RWPE2 (cell line): ENCODE measurements at places on chromosomes 1 and 21.

DNA sequence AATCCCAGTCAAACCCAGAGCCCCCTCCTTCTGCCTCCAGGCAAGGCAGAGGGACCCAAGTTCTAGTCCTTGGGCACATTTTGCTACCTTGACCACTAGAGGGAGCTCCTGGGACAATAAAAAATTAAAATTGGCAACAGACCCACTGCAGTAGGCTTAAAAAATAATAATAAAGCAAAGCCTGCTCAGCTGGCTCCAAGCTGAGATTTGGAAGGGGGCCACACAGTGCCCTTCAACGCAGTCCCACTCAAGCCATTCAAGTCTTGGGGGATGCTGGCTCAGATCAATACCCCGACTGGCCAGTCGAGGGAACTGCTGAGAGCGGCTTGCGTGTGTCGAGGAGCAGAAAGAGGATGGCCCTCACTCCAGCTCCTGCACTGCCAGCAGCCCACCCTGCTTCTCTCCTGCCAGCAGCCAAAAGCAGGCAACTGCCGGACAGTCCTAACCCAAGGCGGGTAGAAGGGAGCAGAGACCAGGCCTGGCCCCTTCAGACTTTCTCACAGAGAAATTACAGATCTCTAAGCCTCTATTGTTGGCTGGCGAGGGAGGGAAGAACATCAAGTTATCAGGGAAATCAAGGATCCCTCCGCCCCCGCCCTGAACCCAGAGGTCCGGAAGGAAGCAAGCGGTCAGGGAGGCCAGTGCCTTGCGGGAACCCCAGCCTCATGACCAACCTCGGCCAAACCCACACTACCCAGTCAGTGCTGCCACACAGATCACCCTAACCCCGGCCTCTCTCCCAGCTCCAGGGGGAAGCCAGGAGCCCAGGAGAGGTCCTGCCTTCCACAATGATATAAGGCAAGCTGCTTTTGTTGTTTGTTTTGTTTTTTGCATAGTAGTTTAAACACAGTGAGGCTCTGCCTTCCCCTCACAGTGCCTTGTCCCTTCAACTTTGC lies 4.9 kb upstream of the ALDH4A1 start:
- peaks cover 5% of the 10 kb centered on the region for H3K4me1 ChIP-seq
- no peaks in the 10 kb centered on the region for H3K27me3 ChIP-seq
- peaks cover 62% of the 10 kb centered on the region for H3K36me3 ChIP-seq
- H3K4me3 ChIP-seq = no peak overlapping the region
- H3K27ac ChIP-seq = no peak overlapping the region
- no peak for DNase-seq

- H3K27me3 ChIP-seq = no peaks in the 10 kb centered on the region
- H3K36me3 ChIP-seq = no peaks in the 10 kb centered on the region
- H3K27ac ChIP-seq = no peak overlapping the region
- DNase-seq = no peak
- peaks cover 7% of the 10 kb centered on the region for H3K4me1 ChIP-seq
Observed at GRCh38 chr1:111598544-111598943, 21.0 kb upstream of the RAP1A start.

DNA sequence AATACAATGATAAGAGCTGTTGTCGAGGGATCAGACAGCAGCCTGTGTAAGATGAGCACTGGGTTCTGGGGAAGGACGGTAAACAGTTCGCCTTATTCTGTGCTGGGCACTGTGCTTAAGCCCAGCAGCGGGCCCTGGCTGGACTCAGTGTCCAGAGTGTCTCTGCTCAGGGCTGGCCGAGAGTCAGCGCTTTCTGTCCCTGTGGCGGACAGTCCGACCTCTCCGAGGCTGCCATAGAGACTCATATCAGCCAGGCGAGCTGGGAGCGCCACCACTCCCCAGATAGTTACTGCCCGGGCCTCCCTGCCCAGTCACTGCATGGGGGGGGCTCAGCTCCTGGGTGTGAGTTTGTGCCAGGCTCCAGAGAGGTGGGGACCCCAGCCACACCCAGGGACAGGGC lies 14.7 kb upstream of the NPHP4 start:
- H3K27me3 ChIP-seq = no peaks in the 10 kb centered on the region
- H3K27ac ChIP-seq = no peak overlapping the region
- peak; percentile 36 for DNase-seq
- no peaks in the 10 kb centered on the region for H3K36me3 ChIP-seq
- H3K4me3 ChIP-seq = no peak overlapping the region

GRCh38 chr1:159197561-159198557 lies 6.8 kb upstream of the ACKR1 start:
- H3K36me3 ChIP-seq = no peaks in the 10 kb centered on the region
- no peak overlapping the region for H3K4me3 ChIP-seq
- no peak for DNase-seq
- H3K27ac ChIP-seq = no peak overlapping the region
- H3K27me3 ChIP-seq = no peaks in the 10 kb centered on the region

DNA sequence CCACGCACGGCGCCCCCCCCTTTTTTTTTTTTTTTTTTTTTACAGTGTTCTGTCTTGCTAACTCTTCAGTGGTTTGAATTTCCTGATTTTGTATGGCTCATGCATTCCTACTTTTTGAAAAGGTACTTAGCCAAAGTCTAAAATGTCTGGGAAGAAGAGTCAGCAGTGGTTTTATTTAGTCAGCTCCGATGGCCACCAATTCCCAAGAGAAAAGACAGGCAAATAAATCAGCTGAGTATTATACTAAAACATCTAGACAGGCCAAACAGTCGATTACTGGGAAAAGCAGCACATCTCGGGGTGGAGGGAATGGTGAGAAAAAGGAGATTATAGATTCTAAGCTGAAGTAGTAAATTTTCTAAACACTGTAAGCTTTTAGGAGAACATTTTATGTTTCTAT lies 192.5 kb upstream of the ZRANB2 start:
- no peaks in the 10 kb centered on the region for H3K36me3 ChIP-seq
- no peak overlapping the region for H3K27ac ChIP-seq
- no peaks in the 10 kb centered on the region for H3K27me3 ChIP-seq
- no peak overlapping the region for H3K4me3 ChIP-seq

GRCh38 chr1:213697192-213697802 lies 290.5 kb upstream of the PROX1 start:
- H3K27me3 ChIP-seq = no peaks in the 10 kb centered on the region
- no peak for DNase-seq
- H3K27ac ChIP-seq = no peak overlapping the region
- no peaks in the 10 kb centered on the region for H3K36me3 ChIP-seq
- no peak overlapping the region for H3K4me3 ChIP-seq

DNA sequence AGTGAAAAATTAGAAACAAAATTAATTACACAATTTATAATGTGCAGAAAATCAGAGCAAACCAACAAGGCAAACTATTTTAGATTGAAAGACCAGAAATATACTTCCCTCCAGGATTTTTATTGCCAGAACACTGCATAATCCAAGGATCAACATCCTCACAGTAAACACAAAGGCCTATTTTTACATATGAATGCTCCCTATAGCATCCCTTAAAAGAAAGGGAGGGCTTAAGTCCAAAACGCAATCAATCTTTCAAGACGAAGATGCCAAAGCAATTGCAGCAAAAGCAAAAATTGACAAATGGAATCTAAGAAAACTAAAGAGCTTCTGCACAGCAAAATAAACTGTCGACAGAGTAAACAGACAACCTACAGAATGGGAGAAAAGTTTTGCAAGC lies 18.6 kb upstream of the CHIA start:
- DNase-seq = no peak
- H3K36me3 ChIP-seq = no peaks in the 10 kb centered on the region
- H3K27me3 ChIP-seq = peaks cover 45% of the 10 kb centered on the region
- H3K4me3 ChIP-seq = no peak overlapping the region

DNA sequence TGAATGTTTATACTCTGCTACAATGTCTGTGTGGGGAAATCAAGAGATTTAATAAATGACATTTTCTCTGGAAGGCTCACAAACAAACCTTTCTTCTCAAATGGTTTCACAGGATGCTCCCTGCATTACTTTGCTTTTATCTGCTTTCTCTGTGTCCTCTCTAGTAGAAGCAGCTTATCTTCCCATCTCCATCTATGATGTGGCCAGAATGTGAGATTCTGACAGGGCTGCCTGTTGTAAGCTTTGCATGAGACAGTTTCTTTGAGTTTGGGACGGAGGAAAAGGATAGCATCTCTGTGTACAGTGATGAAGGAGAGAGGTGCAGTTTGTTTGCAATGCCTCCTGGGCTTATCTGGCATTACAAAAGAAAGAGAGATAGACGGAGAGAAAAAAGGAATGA lies 24.6 kb downstream of the PRMT6 start:
- H3K4me1 ChIP-seq = peaks cover 5% of the 10 kb centered on the region
- H3K27ac ChIP-seq = no peak overlapping the region
- H3K4me3 ChIP-seq = no peak overlapping the region
- no peak for DNase-seq
- no peaks in the 10 kb centered on the region; the same call in 1 of the 2 replicates for H3K36me3 ChIP-seq

GRCh38 chr1:111825217-111825616 lies 69.5 kb downstream of the DDX20 start:
- no peaks in the 10 kb centered on the region for H3K4me1 ChIP-seq
- no peaks in the 10 kb centered on the region for H3K36me3 ChIP-seq
- DNase-seq = no peak
- no peak overlapping the region for H3K4me3 ChIP-seq
- no peaks in the 10 kb centered on the region for H3K27me3 ChIP-seq
- no peak overlapping the region for H3K27ac ChIP-seq

GRCh38 chr1:100184536-100184935 lies 6.5 kb upstream of the LRRC39 start:
- no peaks in the 10 kb centered on the region for H3K4me1 ChIP-seq
- no peak overlapping the region for H3K27ac ChIP-seq
- H3K27me3 ChIP-seq = no peaks in the 10 kb centered on the region
- H3K36me3 ChIP-seq = no peaks in the 10 kb centered on the region

- H3K4me1 ChIP-seq = peaks cover 8% of the 10 kb centered on the region
- H3K27me3 ChIP-seq = no peaks in the 10 kb centered on the region
- no peak overlapping the region for H3K4me3 ChIP-seq
- no peak overlapping the region for H3K27ac ChIP-seq
- DNase-seq = no peak
- peaks cover 19% of the 10 kb centered on the region for H3K36me3 ChIP-seq
Observed at GRCh38 chr1:151898519-151898991, 10.8 kb downstream of the THEM4 start.

DNA sequence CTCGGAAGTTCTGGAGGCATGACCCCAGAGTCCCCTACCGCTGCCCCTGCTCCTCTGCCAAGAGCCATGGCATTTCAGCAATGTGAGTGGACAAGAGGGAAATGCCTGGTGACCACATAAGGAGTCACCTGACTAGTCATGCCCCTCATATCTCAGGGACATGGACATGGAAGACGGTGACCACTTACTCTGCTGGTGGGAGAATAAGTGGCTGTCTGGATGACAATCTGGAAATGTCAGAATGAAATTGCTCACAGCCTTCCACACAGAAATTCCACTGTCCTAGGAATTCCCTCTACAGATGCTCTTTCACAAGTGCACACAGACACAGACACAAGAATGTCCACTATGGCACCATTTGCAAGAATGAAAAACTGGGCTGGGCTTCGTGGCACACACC lies 24.3 kb upstream of the PLEKHG5 start:
- peaks cover 9% of the 10 kb centered on the region for H3K4me1 ChIP-seq
- H3K27me3 ChIP-seq = no peaks in the 10 kb centered on the region
- no peak overlapping the region for H3K27ac ChIP-seq
- no peak overlapping the region for H3K4me3 ChIP-seq
- DNase-seq = no peak

GRCh38 chr1:23198373-23198772 lies 18.9 kb downstream of the HTR1D start:
- H3K4me1 ChIP-seq = peaks cover 54% of the 10 kb centered on the region
- H3K36me3 ChIP-seq = no peaks in the 10 kb centered on the region
- DNase-seq = no peak

- no peak overlapping the region for H3K4me3 ChIP-seq
- peak overlapping the region; percentile 53 for H3K27ac ChIP-seq
- no peaks in the 10 kb centered on the region for H3K36me3 ChIP-seq
- H3K4me1 ChIP-seq = peaks cover 26% of the 10 kb centered on the region
- no peak for DNase-seq
Observed at GRCh38 chr1:115874904-115875303, 34.0 kb upstream of the NHLH2 start.

DNA sequence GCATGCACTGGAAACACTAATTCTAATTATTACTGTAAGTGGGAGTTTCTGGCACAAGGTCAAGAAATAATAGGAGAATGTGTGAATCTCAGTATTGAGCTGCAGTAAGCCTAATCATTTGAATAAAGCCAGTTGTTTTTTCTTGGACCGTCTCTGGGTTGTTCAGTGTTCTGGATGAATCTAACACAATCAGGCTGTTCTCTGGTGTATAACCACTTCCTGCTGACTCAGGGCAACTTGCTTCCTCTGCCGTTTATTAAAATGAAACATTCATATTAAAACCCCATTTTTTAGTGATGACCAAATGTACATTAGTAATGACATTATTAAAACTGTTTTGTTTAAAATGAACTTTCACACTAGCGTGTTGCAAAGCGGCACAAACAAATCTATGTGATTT lies 273.1 kb upstream of the SNX7 start:
- no peak for DNase-seq
- no peaks in the 10 kb centered on the region for H3K27me3 ChIP-seq
- H3K27ac ChIP-seq = peak overlapping the region; percentile 74

DNA sequence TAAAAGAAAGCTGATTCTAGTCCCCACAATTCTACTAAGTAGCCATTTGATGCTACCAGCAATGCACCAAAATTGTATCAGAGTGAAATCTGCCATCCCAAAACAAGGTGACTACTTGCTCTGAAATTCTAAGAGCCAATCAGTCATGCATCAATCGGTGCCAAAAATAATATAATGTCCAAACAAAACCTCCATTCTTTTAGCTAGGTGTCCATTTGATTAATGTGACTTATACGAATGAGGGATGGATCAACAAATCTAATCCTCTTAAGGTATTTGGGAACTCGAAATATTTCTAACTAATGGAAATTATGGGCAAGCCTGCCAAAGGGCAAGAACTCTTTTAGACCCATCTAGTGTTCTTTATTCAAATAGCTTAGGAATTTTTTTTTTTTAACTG lies 66.4 kb upstream of the NEK2 start:
- no peaks in the 10 kb centered on the region for H3K36me3 ChIP-seq
- no peaks in the 10 kb centered on the region for H3K27me3 ChIP-seq
- no peak overlapping the region for H3K4me3 ChIP-seq
- DNase-seq = no peak
- no peak overlapping the region for H3K27ac ChIP-seq
- no peaks in the 10 kb centered on the region for H3K4me1 ChIP-seq
